Right atrium auricular region (tissue), 2 donors: ENCODE measurements at places on chromosomes 4 and X. TPM values are rescaled to one million over a fixed set of nuclear protein-coding genes. Genes with fewer than 3 reads are reported as not detected.

MAP7D2 gene
- 0.56 TPM for total RNA-seq

FABP2 gene
- total RNA-seq, result not detected

XAGE2 gene
- total RNA-seq, result not detected

SSX4 gene
- not detected for total RNA-seq

ASB12 gene
- total RNA-seq, result not detected

DNA sequence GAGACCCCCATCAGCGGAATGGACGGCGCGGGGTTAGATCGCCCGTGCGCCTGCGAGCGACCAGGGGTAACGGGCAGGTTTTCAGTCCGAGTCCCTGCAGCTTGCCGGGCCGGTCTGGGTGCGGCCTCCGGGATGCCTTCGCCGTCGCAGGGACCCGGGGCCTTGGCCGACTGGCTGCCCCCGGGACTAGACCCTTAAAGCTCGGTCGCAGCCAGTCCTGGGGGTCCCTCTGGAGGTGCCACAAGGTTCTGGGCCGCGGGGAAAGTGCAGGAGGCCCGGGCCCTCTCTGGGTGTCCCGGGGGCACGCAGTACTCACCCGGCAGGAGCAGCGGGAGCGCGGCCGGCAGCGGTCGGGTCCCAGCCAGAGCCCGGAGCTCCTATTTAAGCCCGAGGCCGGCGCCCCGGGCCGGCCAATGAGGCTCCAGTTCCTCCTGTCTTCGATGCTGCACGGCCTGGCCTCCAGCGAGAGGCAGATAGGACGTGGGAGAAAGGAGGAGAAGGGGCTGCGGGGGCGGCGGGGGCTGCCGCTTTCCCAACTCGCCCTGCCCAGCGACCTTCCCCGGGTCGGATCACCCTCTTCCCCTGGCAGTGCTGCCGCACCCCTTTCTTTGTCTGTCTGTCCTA lies at the start of gene SPON2:
SPON2 (minus strand) TSS at position 356 of the 624 bp plus-strand sequence.
- peak within 1 kb of the TSS; percentile 73 for H3K27ac ChIP-seq
- H3K36me3 ChIP-seq, result no peaks in the 10 kb centered on the region
- DNase-seq, result no peak
- H3K4me1 ChIP-seq, result no peaks in the 10 kb centered on the region
- peaks cover 11% of the 10 kb centered on the region for H3K27me3 ChIP-seq

DNA sequence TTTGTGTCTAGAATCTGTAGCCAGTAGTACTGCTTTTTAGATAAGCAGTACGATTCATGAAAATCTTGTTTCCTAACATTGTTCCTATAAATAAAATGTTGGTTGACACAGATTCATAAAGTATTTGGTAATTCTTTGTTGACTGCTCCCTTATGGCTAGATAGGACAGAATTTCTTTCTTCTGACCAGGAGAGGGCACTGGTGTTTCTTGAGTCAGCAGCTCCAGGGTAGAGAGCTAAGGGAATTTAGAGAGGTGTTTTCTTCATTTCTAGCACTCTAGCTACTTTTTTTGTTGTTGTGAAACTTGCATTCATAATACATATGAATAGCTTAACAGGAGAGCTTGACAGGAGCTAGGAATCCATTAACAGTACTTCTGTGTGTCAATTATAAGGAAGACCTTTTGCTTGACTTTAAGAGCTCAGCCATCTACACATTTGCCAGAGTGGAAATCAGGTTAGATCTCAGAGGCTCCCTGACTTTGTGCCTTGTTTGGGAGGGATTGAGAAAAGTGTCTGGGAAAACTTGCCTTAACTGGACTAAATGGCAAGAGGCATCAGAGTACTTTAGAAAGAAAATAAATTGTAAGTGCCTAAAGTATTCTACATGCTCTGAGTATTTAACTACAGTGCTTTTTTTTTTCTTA lies 756.1 kb downstream of the SH3BGRL start:
- no peaks in the 10 kb centered on the region for H3K36me3 ChIP-seq
- no peaks in the 10 kb centered on the region for H3K4me1 ChIP-seq
- H3K27me3 ChIP-seq, result no peaks in the 10 kb centered on the region
- no peak overlapping the region for H3K27ac ChIP-seq

DNA sequence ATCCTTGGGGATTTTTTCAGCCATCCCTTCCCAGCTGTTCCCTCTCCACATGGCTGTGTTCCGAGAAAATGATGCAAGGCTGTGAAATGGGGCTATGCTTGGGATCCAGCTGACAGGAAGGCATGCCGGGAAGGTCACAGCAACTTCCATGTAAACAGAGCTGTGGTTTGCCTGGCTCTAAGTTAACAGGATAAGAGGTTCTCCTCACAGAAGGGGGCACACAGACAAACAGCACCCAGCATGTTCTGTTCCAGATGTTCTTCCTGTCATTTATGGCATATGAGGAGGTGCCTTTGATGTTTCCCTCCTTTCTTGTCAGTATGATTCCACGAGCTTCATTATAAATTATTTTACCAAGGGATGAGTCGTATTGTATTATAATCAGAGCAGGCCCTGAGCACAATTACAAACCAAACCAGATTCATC lies 220.7 kb downstream of the ANTXR2 start:
- no peaks in the 10 kb centered on the region for H3K4me1 ChIP-seq
- no peaks in the 10 kb centered on the region for H3K36me3 ChIP-seq
- no peak for DNase-seq
- no peak overlapping the region for H3K27ac ChIP-seq
- no peaks in the 10 kb centered on the region for H3K27me3 ChIP-seq
- H3K4me3 ChIP-seq, result no peak overlapping the region

DNA sequence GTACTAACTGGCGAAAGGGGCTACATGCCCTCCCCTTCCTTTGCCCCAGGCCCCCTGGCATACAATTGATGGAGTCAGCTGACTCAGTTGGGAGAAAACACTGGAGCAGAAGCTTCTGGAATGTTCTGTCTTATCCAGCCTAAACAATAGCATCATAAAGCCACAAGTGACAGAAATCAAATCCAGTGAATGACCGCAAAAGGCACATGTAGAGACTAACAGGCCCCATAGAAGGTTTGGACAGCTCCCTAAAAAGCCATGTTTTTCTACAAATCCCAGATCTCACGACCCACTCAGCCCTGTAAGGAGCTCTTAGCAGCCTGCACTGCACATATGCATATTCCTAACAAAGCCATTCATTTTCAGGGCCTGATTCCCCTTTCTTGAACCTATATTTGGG lies 25.1 kb downstream of the SCARB2 start:
- no peaks in the 10 kb centered on the region for H3K27me3 ChIP-seq
- peaks cover 36% of the 10 kb centered on the region for H3K4me1 ChIP-seq
- DNase-seq, result no peak
- H3K27ac ChIP-seq, result no peak overlapping the region
- no peak overlapping the region for H3K4me3 ChIP-seq
- H3K36me3 ChIP-seq, result peaks cover 17% of the 10 kb centered on the region

GRCh38 chrX:28312259-28312658 lies 275.0 kb upstream of the IL1RAPL1 start:
- no peak for DNase-seq
- H3K27ac ChIP-seq, result no peak overlapping the region
- no peaks in the 10 kb centered on the region for H3K27me3 ChIP-seq
- no peaks in the 10 kb centered on the region for H3K36me3 ChIP-seq

DNA sequence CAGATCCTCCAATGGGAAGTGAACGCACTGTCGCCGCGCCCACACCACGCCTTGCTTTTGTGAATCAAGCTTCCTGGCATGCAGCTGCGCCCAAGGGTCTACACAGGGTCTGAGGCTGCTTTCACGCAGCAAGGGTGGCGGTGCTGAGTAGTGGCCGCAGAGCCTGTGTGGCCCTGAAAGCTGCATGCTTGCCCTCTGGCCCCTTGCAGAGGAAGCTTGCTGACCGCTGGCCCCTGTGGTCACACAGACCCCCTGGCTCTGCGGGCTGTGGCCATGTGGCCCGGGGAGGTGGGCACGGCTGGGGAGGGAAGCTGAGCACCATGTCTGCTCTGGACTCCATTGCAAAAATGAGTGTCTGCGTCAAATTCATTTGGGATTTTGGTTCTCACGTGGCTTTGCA lies 8.8 kb downstream of the DOK7 start:
- no peaks in the 10 kb centered on the region for H3K27me3 ChIP-seq
- peaks cover 41% of the 10 kb centered on the region for H3K4me1 ChIP-seq
- peak overlapping the region; percentile 77 for H3K27ac ChIP-seq
